Activated T-cell treated with anti-CD3 and anti-CD28 coated beads for 24 hours (primary cell): ENCODE measurements at places on chromosomes 5 and 9.

DNA sequence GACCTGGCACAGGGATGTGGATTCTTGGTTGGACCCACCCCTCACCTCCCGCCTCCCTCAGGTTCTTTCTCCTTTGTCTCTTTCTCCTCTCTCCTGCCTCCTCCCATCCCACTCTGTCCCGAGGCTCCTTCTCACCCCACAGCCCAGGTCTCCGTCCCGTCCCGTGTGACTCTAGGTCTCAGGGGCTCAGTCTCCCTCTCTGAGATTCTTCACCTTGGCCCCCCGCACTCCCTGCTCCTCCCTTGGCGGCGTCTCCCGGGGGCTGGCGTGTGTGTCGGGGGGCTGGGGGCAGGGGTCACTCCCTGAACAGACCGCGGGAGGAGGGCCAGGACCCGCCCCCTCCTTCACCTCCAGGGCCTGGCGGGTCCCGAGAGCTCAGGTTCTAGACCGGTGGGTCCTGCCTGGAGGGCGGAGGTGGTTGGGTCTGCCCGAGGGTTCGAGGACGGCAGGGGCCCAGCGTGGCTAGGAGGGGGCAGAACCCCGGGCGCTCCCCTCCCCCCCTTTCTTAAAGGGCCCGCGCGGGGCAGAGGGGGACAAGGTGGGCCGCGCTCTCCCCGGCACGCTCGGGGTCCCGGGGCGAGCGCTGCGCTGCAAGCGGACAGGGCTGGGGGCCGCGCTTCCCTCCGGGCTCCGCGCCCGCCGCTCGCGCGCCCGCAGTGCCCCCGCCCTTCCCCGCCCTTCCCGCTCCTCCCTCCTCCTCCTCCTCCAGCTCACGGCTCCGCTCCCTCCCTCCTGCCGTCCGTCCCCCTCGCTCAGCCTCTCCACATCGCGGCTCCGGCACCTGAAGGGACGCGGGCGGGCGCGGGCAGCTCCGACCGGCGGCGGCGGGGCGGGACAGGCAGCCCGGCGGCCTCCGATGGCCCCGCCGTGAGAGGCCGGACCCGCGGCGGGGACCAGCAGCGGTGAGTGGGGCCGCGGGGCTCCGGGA, at the start of gene PSD2:
Gene PSD2 (plus strand): TSS at position 735 of the 928 bp plus-strand sequence. CDS start 13,633 bp downstream, outside the sequence.
- DNase-seq: peak; percentile 15

DNA sequence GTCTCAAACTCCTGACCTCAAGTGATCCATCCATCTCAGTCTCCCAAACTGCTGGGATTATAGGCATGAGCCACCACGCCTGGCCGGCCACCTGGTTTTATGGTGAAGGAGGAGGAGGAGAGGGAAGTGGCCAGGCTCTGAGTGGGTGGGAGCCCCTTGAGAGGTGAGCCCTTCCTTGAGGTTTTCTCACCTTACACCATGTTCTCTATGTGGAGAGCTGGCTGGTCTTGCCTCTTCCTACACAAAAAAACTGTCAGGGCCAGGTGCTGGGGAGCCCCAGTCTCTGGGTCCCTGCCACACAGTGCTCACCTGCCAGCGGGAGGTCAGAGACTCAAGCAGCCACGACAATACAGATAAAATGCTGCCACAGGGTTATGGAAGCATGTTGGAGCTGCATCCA, 18.1 kb downstream of the SWI5 start:
- no peak for DNase-seq

DNA sequence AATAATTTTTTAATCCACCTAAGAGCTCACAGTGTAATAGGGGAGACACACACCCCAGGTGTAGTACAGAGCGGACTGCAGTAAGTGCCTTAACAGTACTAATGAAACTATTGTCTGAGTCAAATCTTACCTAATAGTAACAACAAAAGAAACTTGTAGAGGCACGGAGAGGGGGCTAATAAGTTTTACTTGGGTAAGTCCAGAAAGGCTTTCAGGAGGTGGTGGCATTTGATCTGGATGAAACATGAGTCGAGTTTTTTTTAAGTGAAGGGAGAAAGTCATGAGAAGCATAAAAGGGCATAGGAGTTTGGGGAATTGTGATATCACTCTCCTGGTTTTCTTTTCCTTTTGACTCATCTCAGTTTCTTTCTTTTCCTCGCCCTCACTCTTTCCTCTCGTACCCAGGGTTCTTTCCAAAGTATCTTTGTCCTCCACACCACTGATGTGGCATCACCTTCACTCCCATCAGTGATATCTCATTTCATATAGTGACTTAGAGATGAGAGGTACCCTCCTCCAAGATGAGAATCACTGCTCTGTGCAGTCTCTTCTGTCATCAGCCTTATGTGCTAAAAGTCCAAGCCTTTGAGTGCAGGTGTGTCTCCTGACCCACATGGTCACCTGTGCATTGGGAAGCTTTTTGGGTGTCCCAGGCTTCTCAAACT, 2.0 kb downstream of the CTNNA1 start:
- no peak for DNase-seq

DNA sequence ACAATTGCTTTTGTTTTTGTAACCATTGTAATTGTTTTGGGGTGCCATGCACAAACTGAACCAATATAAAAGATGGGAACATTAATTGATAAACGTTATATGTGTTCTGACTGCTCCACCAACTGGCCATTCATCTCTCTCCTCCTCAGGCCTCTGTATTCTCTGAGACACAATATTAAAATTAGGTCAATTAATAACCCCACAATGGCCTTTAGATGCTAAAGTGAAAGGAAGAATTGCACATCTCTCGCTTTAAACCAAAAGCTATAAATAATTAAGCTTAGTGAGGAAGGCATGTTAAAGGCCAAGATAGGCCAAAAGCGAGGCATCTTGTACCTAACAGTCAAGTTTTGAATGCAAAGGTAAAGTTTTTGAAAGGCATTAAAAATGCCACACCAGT, 448.4 kb upstream of the ITGA1 start:
- no peak for DNase-seq

- no peak for DNase-seq
Measured at GRCh38 chr9:36174271-36174670, 5.1 kb downstream of the CCIN start.

DNA sequence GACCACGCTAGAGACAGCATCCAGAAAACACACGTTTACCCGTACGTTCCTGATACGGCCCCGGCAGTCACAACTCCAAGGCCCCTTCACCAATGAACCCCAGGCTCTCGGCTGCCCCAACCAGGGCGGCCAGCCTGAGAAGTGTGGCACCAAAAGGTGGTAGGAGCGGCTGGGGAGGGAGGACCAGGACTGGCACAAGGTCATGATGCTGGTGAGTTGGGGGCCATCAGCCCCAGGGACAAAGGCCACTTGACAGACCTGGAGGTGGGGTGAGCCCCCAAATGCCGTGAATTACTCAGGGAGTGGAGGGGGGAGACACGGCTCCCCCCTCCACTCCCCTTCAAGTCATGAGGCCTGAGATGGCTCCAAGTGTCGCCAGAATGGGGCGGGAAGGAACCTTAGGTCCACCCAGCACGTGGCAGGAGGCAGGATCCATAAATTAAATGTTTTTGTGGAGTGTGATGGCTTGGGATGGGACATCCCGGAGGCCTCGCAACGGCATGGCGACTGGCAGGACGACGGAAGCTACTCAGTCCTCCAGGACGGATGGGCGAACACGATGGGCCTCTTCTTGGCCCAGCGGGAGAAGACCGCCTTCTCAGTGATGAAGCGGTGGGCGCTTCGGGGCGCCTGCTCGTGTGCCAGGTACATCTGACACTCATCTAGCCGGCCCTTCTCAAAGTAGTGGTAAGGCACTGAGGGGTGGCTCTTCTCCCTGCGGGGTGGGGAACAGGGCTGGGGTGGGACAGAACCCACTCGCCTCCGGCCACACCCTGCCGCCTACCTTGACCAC, 8.7 kb upstream of the ST6GALNAC6 start:
- no peak for DNase-seq

GRCh38 chr5:141492168-141492885, 3.4 kb downstream of the PCDHGC5 start:
- no peak for DNase-seq

DNA sequence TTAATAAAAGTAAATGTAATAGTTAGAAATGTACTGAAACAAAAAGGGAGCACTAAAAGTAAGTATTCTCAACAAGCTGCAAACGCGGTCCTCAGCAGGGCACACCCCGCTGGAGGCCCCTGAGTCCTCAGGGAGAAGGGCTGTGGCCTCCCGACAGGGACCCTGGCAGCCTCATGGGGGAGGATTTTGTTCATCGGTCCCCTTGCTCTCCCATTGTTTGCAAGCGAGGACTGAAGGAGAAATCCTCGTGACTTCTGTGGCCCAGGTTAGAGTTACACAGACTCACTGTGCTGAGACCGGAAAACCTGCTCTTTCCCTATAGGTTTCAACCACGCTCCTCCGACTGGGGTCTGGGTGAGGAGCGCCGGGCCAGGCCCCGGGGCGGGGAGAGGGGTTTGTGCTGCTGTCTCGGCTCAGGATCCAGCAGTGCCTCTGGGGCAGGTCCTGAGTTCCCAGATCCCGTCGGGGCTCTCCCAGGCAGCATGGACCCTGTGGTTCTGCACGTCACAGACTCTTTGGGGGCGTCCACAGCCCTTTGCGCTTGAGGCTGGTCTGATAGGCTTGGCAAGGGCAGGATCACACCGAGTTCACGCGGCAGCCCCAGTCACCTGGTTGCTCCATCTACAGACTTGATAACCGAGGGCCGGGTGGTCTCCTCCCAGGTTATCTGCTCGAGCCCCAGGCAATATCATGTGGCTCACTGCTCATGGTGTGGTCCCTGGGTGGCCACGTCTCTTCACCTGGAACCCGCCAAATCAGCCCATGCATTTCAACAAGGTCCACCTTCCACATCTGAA, 38.8 kb downstream of the MRPL36 start:
- DNase-seq: no peak

DNA sequence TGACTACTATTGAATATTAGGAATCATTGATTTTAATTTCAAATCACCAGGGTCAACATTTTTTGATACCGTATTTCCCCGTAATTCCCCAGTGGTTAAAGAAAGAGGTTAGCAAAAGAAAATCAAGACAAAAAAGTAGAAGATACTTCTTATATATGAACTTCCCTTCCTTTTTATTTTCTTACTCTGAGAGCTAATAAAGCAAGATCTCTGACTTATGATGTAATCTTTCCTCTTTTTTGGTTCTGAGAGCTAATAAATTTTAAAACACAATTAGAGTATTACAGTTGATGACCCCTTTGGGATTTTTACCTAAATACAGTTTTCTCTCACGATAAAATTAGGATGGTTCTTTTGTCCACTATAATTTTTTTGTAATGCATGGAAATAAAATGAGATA, 9.2 kb upstream of the FYB1 start:
- DNase-seq: no peak

- DNase-seq: no peak
Measured at GRCh38 chr9:33731142-33731541, 64.2 kb upstream of the PRSS3 start.

GRCh38 chr5:73838901-73839300, 212.9 kb downstream of the ARHGEF28 start:
- no peak for DNase-seq

GRCh38 chr5:144187699-144188294, 17.1 kb downstream of the KCTD16 start:
- peak; percentile 52 for DNase-seq

GRCh38 chr5:109307456-109307855, 102.3 kb downstream of the PJA2 start:
- DNase-seq: no peak

DNA sequence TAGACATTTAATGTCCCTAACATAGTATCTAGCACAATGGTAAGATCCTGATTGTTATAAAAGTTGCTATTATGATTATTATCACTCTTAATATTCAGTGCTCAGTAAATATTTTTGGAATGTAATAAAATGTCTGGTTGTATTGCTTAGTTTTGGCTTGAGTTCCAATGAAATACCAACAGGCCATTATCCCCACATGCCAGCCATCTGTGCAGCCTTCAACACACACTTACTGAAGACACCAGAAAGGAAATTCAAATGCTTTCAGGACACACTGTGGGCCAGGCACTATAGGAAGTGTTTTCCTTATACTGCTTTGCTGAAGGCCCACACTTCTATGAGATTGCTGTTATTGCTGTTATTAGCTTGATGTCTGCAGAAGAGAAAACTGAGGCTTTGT, 157.5 kb downstream of the TRIM32 start:
- no peak for DNase-seq

GRCh38 chr9:90629354-90629753, 13.3 kb downstream of the DIRAS2 start:
- no peak for DNase-seq

GRCh38 chr5:114427204-114427603, 65.3 kb downstream of the KCNN2 start:
- no peak for DNase-seq

- DNase-seq: no peak
Measured at GRCh38 chr9:132485393-132485792, 75.4 kb downstream of the CFAP77 start.

DNA sequence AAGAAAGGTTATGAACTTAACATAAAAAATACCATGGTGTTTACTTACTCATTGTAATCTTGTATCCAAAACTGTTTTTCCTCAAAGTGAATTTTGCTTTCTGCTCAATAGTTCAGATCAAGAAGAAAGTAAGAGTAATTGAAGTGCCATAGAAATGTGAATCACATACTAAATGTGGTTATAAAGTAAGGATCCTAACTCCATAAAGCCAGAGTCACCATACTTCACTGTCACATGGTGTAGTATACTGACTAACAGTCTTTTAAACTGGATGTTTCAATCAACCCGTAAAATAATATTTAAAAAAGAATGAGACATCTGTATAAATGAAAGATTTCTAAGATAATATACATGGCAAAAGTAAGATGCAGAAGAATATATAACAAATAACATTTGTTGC, 72.1 kb downstream of the NIPBL start:
- DNase-seq: no peak

- DNase-seq: no peak
Measured at GRCh38 chr9:104104360-104104759, 10.3 kb downstream of the SMC2 start.

- no peak for DNase-seq
Measured at GRCh38 chr9:5191985-5192384, 6.5 kb upstream of the INSL6 start.

DNA sequence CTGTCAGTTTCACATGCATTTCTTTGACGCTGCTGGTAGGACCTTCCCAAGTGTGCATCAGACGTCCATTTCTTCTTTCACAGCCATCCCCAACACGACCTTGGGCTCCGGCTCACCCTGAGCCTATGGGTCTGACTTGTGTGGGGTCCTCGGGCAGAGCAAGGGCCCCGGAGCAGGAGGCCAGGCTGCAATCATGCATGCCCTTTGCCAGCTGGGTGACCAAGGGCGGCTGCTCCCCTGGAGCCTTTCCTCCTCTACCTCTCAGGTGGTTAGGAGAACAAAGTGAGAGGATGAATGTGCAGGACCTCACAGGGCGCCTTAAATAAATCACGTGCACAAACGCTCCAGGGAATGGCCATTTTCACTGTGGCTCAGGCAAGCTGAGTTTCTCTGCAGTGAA, 33.2 kb downstream of the TERT start:
- no peak for DNase-seq

- no peak for DNase-seq
Measured at GRCh38 chr9:11457825-11458790, 845.3 kb upstream of the PTPRD start.

GRCh38 chr5:154236-154635, 37.1 kb upstream of the LRRC14B start:
- DNase-seq: no peak
